ENCODE measurements at places on chromosomes 3 and 15. TPM values are rescaled to one million over a fixed set of nuclear protein-coding genes. Genes with fewer than 3 reads are reported as not detected.

Gene MAP1A
- total RNA-seq, result 0.34 TPM

- no peak for DNase-seq
These were observed 97.8 kb downstream of the SST start for GRCh38 chr3:187572441-187572840.

- peak; percentile 7 for DNase-seq
These were observed 292.4 kb upstream of the SGO1 start for GRCh38 chr3:20478436-20478835.

DNA sequence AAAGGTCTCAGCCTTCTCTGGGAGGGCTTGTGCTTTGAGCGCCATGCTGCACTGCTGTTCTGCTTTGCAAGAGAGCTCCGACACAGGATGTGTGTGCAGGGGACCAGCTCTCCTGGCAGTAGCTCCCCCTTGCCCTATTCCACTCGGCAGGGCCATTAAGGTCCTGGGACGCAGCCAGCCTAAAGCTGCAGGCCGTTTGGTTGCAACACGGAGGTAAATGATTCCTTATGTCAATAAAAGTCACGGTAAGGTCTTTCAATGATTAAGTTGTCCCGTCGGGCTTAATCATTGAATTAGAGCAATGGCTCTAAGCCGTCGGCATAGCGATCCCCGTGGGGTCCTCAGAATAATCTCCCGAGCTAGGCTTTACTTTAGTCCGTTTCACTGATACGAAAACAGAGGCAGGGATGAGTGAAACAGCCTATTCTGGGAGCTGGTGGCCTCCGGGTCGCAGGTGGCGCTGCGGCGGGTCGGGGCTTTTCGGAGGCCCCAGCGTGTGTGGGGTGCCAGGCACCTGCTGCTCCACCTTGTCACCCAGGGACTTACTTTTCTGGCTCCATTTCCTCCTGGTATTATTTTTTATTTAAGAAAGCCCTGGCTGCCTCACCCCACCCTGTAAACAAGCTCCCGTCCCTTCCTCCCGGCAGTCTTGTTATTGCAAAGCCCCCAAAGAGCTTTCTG lies 525.2 kb downstream of the OCA2 start:
- DNase-seq, result no peak

Gene UBE3A
- 72.5 TPM for total RNA-seq

GRCh38 chr3:197833930-197834715 lies 43.1 kb downstream of the LRCH3 start:
- no peak for DNase-seq

Gene TYRO3
- 5.0 TPM for total RNA-seq

- no peak for DNase-seq
These were observed 7.2 kb upstream of the CRYGS start for GRCh38 chr3:186551387-186551786.

DNA sequence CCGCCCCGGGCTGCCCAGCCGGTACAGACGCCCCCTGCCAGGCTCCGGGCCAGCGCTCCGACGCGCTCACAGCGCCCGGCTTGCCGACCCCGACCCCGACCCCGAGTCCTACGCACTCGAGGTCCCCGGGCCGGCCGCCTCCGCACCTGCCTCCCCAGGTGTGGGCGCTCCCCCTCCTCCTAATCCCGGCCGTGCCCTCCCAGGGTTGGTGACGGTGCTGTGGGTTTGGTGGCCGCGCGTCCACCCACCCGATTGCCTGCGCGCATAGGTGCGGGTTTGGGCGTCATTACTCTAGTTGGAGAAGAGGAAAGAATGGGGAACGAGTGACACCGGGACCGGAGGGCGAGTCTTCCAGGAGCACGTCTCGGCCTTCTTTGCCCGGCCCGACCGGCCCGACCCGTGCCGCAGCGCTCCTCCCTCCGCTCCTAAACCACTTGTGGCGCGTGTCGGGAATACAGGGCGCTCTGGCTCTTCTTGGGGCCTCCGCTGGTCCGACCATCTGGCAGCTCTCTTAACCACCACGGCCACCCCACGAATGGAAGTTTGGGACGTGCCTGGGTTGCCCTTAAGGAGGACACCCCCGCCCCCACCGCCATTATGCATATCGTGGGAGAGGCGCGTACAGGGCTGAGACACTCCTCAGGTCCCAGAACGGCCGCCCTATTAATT lies 810 bp upstream of the THRB start:
- no peak for DNase-seq

DNA sequence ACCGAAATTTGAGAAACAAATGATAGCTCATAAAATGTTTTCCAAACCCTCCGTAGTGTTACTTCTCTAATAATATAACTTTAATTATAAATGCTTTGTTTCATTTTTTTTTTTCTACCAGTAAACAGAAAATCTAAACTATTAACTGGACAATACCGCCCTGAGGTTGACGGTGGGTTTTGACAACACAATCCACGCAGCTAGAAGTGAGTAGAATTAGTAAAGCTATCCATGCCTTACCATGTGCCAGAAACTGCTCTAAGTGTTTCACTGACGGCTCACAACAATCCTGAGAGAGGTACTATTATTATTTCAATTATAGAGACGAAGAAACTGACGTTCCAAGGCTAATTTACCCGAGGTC lies 410 bp downstream of the NDUFAF1 start:
- no peak for DNase-seq

GRCh38 chr3:118165413-118165812 lies 869.2 kb downstream of the IGSF11 start:
- DNase-seq, result no peak

DNA sequence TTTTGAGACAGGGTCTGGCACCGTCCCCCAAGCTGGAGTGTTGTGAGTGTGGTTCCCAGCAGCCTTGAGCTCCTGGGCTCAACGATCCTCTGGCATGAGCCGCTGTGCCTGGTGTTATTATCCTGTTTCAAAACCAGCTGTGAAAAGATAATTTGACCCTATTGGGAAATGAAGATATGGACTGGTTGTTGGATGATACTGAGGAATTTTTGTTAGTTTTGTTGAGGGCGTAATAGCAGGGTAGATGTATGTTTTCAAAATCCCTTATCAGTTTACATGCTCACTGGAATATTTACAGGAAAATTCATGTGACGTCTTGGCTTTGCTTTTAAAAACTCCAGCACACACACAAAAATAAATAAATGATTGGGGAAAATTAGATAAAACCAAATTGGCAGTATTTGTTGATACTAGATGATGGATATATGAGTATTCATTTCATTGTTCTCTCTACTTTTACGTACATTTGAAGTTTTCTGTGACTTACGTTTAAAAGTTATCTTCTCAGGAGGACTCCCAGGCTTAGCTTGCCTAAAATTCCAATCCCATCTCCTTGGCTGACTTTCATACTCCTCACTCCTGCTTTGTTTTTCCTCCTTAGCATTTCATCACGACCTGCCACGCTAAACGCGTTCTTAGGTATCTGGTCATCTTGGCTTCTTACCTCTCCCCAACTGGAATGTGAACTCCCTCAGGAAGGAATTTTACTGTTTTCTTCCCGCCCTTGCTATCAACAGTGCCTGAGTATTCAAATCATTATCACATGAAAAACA lies 56.8 kb upstream of the TFRC start:
- DNase-seq, result no peak

DNA sequence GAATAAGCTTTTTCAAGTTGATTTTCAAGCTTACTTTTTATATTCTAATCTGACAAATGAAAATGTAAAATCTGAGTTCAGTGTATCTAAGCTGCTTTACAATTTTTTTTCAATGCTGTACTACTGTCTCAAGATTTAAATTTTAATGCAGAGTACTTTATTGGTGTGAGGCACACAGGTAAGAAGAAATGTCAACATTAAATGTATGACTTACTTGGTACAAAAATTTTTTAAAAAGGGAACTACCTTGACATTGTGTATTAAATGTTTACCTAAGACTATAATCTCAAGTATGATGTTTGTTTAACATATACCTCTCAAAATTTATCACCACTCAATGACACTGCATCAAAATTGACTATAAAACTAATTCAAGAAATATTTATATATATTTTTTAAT lies 62.7 kb downstream of the NECTIN3 start:
- no peak for DNase-seq

Gene CCDC39
- 0.34 TPM for total RNA-seq

DNA sequence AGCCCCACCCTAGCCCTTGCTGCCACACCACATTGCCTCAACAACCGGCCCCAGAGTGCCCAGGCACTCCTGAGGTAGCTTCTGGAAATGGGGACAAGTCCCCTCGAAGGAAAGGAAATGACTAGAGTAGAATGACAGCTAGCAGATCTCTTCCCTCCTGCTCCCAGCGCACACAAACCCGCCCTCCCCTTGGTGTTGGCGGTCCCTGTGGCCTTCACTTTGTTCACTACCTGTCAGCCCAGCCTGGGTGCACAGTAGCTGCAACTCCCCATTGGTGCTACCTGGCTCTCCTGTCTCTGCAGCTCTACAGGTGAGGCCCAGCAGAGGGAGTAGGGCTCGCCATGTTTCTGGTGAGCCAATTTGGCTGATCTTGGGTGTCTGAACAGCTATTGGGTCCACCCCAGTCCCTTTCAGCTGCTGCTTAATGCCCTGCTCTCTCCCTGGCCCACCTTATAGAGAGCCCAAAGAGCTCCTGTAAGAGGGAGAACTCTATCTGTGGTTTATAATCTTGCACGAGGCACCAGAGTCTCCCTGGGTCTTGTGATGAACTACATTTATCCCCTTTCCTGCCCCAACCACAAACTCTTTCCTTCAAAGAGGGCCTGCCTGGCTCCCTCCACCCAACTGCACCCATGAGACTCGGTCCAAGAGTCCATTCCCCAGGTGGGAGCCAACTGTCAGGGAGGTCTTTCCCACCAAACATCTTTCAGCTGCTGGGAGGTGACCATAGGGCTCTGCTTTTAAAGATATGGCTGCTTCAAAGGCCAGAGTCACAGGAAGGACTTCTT lies 39.1 kb downstream of the MESD start:
- no peak for DNase-seq

GRCh38 chr15:30824518-30825195 lies 79.1 kb upstream of the FAN1 start:
- no peak for DNase-seq

Gene GP9
- not detected for total RNA-seq

DNA sequence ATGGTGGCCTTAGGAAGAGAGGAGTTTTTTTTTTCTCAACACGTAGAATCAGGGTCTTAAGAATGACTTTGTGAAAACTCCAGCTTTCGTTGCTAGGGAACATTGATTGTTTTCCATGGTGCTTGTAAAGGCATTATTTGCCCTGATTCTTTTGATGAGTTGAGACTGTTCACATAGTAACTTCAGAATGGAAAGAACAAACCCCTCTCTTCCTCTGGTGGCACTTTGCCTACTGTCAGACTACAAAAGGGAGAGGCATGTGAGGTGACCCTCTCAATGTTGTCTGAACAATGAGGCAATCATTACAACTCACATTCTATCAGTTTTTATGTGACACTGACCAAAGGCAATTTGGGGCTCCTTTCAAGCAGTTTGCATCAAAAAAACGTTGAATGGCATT lies 477.8 kb downstream of the FGF12 start:
- no peak for DNase-seq

DNA sequence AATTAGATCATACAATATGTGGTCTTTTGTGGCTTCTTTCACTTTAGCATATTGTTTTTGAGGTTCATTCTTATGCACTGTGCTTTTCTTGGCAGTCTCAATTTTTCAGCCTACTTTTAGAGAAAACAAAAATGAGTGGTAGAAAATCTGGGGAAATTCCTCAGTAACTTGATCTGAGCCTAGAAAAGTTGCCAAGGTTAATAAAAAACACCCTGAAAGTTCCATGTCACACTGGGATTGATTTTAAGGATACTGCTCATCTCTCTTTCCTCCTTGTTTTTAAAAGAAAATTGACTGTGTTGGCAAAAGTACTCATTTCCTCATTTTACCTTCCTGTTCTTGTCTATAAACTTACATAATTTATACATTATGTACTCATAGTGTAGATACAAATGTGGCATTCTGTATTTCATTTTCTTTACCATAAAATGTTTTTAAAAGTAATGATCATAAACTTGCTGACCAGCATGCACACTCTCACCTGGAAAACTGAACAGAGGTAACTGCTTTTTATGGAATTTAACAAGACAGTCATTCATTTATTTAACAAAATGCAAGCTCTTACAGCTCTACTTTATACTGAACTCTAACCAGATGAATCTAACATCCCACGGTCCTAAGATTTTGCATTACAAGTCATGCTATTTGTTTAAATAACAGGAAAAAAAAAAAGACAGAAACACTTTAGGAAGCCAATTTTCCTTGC lies 28.6 kb upstream of the SH3BP5 start:
- peak; percentile 29 for DNase-seq

Gene GOLGA8O
- 0.51 TPM for total RNA-seq

Gene PCLAF
- 31.2 TPM for total RNA-seq

- DNase-seq, result peak; percentile 82
These were observed 8.4 kb downstream of the ACOX2 start for GRCh38 chr3:58528629-58529028.

DNA sequence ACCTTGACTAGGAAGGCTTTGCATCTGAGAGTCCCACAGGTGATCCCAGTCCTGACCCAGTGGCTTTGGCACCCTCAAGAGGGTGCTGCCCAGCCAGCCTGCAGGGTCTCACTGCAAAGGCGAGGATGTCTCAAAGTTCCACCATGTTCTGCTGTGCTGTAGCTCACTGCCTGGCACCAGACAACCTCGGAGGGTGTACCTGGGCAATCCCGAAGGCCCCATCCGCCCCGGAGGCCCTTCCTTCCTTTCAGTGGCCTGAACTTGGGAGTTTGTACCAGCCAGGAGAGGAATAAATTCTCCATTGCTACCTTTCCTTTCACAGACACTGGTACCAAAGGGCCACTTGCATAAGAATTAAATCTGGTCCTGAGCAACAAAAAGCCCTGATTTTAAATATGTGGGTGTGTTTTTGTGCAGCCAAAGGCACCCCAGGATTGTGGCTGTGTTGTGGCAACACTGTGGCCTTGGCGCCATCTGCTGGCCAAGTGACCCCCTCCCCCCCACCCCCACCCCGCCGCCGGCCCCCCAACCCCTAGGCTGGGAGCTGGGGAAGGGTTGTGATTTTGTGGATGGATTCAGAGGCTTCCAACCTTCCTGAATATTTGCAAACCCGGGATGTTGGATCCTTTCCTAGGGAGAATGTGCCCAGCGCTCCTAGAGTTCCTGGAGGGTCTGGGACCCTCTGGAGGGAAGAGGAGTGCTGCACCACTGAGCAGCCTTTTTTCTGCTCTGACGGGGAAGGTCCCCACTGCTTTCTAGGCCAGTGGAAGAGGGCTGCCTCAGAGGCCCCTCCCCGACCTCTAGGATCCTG lies 9.7 kb upstream of the PTPN23 start:
- peak; percentile 51 for DNase-seq

Gene SLC6A11
- not detected for total RNA-seq

GRCh38 chr3:128229106-128229857 lies 76.0 kb downstream of the EEFSEC start:
- no peak for DNase-seq

- no peak for DNase-seq
These were observed 153.7 kb downstream of the TPRG1 start for GRCh38 chr3:189325454-189325853.

Gene ACOX2
- 1.5 TPM for total RNA-seq

Gene DNAH1
- 5.6 TPM for total RNA-seq

Gene SLC41A3
- total RNA-seq, result 98.2 TPM

Gene MTFMT
- total RNA-seq, result 34.8 TPM

Gene TM6SF1
- total RNA-seq, result 34.7 TPM

GRCh38 chr15:60264088-60264487 lies 133.7 kb downstream of the ANXA2 start:
- DNase-seq, result no peak
